Esophagus muscularis mucosa (tissue), 4 donors: ENCODE measurements at places on chromosomes 6 and 20. TPM values are rescaled to one million over a fixed set of nuclear protein-coding genes. Genes with fewer than 3 reads are reported as not detected.

Gene EYS
- not detected for total RNA-seq

Gene HTR1E
- total RNA-seq: 0.40 TPM

Gene TRIM40
- not detected for total RNA-seq

Gene PSMB8
- 25.7 TPM for total RNA-seq

Gene PLN
- total RNA-seq: 262 TPM

Gene RAB44
- 1.5 TPM for total RNA-seq

Gene KCTD20
- total RNA-seq: 61.0 TPM

Gene BCKDHB
- 19.2 TPM for total RNA-seq

GRCh38 chr6:28258877-28259777 is at the start of gene NKAPL:
NKAPL (plus strand) TSS chr6:28259297; CDS start chr6:28259372, 75 bp downstream.
- DNase-seq: no peak

DNA sequence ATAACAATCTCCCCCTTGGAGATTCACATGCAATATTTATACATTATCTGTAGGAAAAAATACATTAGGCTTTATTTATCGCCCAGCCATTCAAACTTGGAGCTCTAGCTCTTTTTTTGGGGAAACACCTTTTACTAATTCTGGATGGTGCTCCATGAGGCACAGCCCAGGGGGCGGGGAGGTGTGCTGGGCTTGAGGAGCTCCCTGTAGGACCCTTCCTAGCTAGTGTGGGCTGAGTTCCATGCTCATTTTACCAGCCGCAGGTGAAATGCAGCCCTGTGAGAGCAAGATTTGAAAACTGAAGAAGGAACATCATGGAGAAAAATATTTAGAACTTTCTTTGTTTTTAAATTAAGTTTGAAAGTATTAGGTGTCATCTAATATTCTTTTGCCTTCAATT is 99.6 kb upstream of the POPDC3 start:
- no peak for DNase-seq

- no peak for DNase-seq
These were observed 69.5 kb downstream of the PREX1 start for GRCh38 chr20:48758206-48758820.

DNA sequence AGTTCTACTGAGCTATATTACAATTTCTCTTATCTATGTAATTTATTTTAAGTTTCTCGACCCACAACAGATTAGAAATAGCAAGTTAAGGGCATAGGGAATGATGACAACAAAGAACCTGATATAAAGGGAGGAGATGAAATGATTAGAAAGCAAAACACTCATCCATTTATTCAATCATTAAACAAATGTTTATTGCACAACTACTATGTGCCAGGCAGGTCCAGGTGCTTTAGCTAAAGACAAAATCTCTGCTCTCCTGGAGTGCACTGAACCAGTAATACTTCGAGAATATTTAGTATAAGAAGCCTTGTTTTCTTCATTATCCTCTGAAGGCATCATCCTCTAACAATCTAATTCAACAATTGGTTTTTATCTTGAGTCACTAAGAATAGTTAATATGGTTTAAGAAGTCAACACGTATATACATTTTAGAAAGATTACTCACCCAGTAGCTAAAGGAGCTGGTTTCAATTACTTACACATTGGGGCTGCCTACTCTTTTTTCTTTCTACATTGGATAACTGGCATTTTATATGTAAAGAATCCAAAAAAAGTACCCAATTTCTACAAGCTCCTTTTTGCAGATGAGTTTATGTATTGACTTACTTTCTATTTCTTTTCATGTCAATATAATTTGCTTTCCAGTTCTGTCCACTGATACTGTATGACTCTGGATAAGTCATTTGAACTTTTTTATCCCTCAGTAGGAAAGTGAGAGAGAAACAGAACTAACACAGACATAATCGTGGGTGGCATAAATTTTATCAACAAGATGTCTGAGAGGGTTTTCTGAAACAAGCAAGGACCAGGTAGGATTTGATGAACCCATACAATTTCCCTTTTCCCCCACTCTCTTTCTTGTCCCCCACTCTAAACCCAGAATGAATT is 312.6 kb downstream of the CLIC5 start:
- no peak for DNase-seq

- DNase-seq: no peak
These were observed 304.9 kb upstream of the JAG1 start for GRCh38 chr20:10978713-10979112.

GRCh38 chr20:56143759-56144158 is 104.8 kb upstream of the MC3R start:
- no peak for DNase-seq

DNA sequence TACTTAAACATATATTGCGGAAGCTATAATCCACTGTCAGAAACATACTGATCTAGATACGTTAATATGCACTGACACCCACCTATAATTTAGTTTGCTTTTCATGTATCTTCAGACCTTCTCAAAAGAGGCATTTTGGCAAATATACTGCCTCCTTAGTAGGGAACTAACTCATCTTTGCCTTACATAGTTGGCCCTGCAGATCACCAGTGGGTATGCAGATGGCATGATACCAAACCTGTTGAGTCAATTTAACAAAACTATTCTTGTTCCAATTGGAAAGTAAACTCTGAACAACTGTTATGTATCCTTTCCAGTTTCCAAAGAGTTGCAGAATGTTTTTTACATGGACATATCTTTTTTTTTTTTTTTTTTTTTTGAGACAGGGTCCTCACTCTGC is 35.6 kb upstream of the TBC1D20 start:
- no peak for DNase-seq

DNA sequence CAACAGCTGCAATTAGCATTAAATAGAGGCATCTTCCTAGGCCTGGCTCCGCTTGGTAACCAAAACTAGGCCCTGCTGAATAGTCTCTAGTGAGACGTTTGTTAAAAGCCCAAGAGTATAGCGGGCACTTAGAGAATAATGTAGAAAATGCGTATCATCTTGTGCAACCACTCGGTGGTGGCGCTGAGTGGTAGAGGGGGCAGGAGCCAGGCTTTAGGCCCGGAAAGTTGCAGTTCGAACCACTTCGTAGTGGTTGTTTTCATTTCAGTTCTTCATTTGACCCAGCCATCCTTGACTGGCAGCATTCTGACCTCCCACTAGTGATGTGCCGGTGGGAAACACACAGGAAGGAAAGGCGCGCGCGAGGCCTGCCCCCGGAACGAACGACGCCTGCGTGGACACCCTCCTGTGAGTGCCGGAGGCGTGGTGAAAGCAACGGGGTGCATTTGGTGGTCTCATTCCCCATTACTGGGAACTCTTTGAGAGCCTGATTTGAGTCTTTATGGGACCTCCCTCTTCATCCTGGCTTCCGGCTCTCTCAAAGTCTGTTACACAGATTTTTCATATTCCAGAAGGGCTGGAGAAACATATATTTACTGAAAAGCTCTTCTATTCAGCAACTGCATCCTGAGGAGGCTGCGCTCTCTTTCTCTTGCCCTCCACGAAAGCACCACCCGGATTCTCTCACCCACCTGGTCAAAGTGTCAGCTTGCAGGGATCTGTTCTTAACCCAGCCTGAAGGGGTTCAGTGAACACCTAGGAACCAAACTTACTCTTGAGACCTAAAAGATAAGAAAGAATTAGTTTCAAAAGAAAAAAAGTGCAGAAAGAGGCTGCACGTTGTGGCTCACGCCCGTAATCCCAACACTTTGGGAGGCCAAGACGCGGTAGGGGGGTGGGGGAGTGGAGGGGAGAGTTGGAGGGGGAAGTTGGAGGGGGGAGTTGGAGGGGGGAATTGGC is 18.2 kb downstream of the GPX5 start:
- DNase-seq: no peak

GRCh38 chr6:108648191-108648590 is 87.5 kb downstream of the FOXO3 start:
- no peak for DNase-seq

DNA sequence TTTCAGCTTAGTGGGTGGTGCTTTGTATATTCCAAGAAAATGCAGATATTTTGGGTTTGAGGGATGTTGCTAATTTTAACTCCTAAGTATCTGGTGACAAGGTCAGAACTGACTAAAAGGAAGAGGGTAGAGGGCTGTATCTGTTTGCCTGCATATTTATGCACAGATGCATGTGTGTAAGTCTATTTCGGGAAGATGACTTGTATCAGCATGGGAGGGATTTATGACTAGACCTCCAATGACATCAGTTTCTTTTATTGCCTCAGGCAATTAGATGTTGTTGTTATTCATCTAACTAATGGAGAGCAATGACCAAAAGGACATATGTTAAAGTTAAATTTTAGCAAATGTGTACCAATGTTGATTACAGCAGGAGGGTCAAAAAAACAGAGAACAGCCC is 734.3 kb downstream of the QKI start:
- no peak for DNase-seq

DNA sequence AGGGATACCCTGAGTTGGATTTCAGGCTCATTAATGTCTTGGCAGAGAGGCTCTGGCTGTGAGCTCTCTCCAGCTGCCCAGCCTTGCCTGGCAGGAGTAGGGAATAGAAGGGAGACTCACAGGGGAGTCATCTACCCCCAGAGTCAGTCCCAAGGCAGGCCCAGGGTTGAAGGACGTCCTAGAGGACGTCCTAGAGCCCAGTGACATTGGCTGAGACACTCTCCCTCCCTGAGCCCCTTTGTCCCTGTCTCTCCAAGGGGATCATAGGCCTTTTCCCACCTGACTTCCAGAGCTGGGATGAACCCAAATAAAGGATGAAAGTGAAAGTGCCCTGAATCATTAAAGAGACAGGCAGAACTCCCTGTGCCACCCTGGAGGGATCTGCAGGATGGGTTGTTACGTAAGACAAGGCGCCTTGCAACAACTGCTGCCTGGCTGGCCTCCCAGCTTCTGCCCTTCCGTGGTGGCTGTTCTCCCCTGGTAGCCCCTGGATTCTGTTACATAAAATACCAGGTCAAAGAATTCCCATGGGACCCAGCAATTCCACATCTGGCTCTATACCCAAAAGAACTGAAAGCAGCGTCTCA is 53.6 kb upstream of the SIRPA start:
- DNase-seq: no peak

DNA sequence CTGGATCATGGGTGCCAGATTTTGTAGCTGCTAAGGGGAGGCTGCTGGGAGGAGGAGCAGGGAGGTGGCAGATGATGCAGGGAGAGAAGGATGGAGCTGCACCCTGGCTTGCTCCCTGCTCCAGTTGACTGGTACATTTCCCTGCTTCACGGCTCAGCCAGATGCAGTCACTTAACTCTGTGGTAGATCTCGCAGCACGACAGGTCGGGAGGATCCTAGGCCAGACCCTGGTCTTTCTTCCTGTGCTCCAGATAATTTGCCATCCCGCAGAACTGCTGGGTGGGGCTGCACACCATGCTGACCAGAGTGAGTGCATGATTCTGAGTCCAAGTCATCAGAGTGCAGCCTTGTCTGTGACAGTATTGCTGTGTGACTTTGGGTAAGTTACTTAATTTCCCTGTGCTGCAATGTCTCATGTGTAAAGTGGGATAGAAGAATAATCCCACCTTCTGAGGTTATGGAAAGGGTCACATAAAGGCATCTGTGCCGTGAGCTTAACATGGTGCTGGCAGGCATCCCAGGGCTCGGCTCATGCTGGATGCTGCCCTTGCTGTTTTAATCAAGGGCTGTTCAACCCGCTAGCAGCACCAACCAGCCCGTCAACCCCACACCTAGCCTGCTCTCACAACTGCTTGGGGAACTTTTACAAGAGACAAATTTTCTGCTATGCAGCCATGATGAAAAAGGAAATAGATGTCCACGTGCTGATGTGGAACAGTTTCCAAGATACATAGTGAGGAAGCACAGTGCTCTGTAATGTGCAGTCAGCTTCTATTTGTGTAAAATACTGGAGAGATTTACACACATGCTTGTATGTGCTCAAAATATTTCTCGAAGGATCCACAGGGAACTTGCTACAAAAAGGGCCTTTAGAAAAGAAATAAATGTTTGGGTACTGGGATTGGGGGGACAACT is 257.9 kb downstream of the CDH26 start:
- peak; percentile 77 for DNase-seq

DNA sequence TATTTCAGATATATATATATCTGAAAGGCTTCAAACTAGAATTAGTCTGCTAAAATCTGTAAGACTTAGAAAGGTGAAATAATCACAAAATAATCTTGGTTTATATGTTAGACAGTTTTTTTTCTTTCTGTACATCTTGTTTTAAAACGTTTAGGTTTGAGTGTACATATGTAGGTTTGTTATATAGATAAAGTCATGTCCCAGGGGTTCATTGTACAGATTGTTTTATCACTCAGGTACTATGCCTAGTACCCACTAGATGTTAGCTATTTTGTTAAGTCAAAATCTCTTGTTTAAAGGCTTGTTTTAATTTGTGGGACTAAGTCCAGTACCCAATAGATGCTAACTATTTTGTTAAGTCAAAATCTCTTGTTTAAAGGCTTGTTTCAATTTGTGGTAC is 1339.0 kb upstream of the CITED2 start:
- no peak for DNase-seq

DNA sequence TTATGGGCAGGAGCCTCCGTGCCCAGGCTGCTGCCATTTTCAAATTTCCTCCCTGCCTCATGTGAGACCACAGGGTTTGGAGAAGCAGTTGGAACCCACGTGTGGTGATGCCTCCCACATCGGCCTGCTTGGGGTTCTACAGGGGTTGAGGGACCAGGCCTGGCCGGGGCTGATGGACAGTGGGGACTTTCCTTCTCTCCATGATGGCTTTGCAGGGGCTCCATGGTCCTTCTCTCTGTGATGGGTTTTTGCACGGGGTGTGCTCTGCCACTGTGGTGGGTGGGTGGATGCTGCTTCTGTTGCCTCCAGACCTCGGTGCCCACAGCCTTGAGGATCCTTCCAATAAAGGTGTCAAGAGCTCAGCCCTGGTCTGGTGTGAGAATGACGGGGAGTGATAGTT is 54.4 kb downstream of the ADNP start:
- no peak for DNase-seq

- no peak for DNase-seq
These were observed 522.0 kb upstream of the GJE1 start for GRCh38 chr6:141610741-141611140.

DNA sequence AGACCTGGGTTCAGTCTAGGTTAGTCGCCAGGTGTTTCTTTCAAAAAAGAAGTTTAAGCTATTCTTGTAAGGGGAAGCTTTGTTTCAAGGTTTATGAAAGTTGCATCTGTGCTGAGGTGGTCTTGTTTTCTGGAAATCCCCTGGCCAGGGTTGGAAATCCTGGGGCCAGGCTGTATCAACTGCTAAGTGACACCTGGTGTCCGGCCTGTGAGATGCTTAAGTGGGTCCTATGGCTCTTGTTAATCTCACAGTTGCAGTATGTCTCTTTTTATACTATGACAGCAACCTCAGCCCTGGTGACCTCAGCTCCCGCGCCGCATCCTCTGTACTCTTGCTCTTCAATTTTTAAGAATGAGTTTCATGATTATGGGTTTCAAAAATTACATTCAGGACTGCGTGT is 72.0 kb downstream of the CHMP4B start:
- DNase-seq: no peak

- no peak for DNase-seq
These were observed 112.4 kb downstream of the TAF4 start for GRCh38 chr20:61953037-61954021.

GRCh38 chr6:42300701-42301100 is 83.0 kb upstream of the MRPS10 start:
- no peak for DNase-seq
